ENCODE measurements at places on chromosomes 7 and 10.

- no peak for DNase-seq
Measured at GRCh38 chr7:8115547-8116402, 146.2 kb downstream of the ICA1 start.

- DNase-seq = peak; percentile 42
Measured at GRCh38 chr10:24465124-24465874, 256.4 kb downstream of the KIAA1217 start.

DNA sequence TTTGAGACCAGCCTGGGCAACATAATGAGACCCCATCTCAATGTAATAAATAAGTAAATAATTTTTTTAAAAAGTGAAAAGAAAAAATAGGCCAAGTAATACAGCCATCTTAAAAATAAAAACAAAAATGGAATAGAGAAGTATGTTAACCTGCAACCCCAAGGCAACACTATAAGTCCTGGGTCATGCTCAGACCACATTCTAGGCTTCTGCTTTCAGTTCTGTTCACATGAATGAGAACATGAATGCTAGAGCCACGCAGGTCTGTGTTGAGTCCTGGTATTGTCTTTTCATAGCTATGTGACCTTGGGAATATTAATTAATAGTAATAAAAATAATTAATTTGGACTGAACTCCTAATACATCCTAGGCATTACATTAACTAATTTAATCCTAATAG is 284.0 kb downstream of the AUTS2 start:
- no peak for DNase-seq

GRCh38 chr10:5550250-5550545 is 25.4 kb downstream of the CALML3 start:
- DNase-seq = no peak

GRCh38 chr10:33267708-33268107 is 66.8 kb downstream of the NRP1 start:
- no peak for DNase-seq

GRCh38 chr7:154869436-154869835 is 133.5 kb downstream of the PAXIP1 start:
- no peak for DNase-seq

DNA sequence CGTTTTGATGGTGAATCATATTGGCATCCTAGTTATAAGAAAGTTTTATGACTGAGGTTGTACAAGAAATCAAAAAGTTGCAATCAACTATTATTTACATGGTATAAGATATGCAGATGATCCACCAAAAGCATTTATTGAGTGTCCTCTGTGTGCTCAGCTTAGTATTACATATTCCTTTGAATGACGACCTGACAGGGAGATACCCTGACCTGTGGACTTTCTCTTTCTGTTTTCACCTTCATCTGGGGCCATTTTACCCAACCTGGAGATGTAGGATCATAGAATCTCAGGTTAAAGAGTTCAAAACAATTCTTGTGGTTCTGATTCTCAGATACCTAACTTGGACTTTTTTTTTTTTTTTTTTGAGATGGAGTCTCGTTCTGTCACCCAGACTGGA is 269.1 kb upstream of the SORCS1 start:
- no peak for DNase-seq

GRCh38 chr7:108044345-108044744 is 41.4 kb upstream of the LAMB1 start:
- DNase-seq = no peak

DNA sequence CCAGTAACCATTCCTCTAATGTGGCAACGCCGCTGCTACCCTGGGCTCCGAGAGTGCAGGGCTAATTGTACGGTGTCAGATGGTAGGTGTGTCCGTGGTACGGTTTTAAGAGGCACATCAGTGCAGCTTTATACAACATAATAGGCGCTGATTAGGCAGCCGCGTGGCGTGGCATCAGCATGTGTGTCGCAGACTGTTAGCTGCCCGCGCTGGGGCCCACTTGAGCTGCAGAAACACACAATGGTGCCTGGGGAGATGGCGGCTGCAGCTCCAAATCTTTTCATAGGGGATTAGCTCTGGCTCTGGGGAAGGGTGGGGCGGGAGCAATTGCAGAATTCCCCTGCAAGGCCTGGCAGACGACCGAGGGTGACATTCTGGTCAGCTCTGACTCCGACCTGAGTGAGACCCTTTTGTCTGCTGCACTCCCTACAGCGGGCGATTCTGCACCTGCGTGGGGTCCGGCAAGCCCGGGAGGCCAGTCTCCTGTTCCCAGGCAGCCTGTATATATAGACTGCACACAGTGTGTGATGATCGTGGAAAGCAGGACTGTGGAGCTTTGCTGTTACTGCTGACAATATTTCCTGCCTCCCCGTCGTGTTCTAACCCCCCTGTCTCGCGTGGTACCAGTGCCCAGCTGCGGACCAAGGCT is 722.7 kb upstream of the CELF2 start:
- DNase-seq = no peak

DNA sequence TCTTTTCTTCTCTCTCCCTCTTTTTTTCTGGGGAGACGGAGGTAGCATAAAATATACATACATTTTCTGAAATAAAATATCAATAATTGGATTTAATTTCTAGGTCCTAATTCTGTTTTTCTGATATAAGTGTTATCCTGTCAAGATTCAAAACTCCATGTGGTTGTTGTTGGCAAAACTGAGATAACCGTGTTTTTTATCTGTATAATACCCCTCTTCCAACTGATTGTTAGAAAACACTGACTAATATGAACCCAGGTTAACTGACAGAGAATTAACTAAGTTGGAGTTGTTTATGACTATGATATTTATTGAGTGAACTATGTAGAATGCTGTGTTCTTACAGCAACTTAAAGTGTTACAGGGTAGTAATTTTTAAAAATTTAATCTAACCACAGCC is 236.5 kb upstream of the KAT6B start:
- no peak for DNase-seq

- DNase-seq = no peak
Measured at GRCh38 chr10:115432188-115432819, 339.1 kb downstream of the ATRNL1 start.

DNA sequence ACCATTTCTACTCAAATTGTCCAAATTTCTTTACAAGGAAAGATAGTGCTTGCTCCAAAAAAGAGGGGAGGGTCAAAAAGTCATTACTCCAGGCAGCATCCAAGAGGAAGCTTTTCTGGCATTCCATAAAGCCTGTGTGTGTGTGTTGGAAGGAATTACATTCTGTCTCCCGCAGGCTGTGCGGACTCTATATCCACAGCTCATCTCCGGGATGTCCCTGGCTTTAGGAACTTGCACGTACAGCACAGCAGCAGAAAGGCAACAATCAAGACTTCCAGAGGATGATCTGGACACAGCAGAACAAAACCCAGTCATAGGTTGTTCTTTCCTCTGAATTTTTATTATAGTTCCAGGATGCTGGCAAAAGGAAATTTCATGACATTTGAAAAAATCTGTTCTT is 94.8 kb downstream of the ITIH5 start:
- no peak for DNase-seq

- no peak for DNase-seq
Measured at GRCh38 chr7:16739863-16740622, 13.5 kb upstream of the TSPAN13 start.

DNA sequence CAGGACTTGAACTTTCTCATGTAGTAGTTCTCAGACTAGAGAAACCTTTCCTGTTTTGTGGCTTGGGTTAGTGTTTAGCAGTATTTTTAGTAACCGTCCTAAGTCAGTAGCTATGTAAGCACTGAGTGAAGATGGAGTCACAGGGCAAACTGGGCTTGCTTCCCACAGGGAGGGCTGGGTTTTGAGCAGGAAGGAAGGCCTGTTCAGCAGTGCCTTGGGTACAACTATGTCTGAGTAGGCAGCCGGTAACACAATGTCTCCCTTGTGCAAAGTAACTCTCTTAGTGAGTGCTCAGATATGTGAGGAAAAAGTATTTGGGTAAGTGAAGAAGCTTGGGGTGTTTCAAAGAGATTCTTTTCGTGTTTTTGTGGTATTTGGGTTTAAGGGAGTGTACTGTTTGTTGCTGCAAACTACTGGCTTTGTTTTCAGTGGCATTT is 96.4 kb downstream of the CCSER2 start:
- no peak for DNase-seq

DNA sequence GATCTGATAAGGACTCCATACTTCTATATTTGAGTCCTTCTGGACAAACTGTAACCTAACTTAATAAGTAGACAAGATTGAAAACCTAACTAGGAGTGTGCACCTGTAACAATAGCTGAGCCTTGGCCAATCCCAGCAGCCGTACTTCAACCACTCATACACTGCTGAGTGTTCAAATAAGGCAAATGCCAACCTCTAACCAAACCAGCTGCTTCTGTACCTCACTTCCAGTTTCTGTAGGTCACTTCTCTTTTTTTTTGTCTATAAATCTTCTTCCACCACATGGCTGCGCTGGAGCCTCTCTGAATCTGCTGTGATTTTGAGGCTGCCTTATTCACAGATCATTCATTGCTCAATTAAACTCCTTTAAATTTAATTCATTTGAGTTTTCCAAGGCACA is 753.2 kb downstream of the DNAJB9 start:
- no peak for DNase-seq

GRCh38 chr10:5958675-5959074 is 18.7 kb downstream of the IL15RA start:
- no peak for DNase-seq

- no peak for DNase-seq
Measured at GRCh38 chr7:130853503-130854279, 119.7 kb upstream of the KLF14 start.

DNA sequence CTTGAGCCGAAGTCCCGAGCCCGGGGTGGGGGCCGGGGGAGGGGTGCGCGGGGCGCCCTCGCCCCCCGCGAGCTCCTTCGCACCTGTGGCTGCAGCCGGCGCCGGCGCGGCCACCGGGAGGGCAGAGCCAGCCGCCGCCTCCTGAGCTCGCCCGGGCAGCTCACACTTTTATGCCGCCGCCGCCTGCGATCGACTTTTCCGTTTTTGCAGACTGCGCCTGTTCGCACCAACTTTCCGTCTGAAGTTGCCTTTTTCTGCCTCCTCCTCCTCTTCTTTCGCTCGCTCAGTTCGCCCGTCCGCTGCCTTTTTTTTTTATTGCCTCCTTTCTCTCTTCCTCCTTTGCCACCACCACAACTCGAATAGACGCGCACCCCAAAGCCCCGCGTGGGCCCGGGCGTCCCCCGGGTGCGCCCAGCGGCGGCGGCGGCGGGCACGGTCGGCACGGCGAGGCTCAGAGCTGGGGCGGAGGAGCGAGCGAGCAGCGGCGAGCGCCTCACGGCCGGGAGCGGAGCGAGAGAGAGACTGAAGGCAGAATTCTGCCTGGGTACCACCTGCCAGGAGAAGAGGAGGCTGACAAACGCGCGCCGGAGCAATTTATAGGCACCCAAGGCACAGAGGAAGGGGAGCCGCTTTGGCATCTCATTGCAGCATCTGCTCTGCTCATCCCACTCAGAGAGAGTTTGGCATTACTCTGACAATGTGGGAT is at the start of gene C1QL3:
Gene C1QL3 (minus strand): TSS at position 569 of the 706 bp plus-strand sequence. CDS start 814 bp downstream, outside the sequence.
- DNase-seq = no peak

DNA sequence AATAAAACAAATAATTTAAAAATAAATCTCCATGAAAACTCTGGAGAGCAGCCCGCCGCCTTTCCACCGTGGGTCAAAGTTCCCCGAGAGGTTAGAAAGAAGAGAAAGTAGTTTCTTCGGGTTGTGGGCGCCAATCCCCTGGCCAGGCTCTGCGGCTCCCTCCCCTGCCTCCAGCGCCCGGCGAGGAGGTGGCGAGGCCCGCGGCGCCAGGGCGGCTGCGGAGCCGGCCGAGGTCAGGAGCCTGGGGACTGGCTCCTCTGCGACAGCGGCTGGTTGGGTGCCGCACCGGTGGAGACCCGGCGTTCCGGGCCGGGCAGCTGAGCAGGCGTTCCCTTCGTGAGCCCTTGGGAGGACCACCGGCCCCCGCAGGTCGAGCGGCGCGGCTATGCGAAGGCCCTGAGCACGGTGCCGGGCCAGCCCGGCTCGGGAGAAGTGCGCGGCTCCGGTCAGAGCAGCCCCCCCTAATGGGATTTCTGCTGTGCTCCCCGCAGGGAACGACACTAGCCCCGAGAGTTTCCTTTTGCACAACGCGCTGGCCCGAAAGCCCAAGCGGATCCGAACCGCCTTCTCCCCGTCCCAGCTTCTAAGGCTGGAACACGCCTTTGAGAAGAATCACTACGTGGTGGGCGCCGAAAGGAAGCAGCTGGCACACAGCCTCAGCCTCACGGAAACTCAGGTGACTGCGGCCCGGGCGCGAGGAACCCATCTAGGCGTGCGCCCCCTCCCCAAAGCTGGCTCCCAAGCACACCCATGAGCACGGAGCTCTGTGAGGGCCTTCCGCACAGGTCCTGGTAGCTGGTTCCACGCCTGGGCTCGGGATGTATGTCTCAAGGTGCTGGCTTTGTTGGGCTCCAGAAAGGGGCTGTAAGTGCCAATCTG is 2.8 kb downstream of the EMX2 start:
- DNase-seq = no peak

- no peak for DNase-seq
Measured at GRCh38 chr7:26185131-26185843, 15.3 kb downstream of the HNRNPA2B1 start.

GRCh38 chr10:69994262-69994661 is 58.4 kb upstream of the MACROH2A2 start:
- no peak for DNase-seq

GRCh38 chr7:150371131-150371995 is 2.7 kb downstream of the REPIN1 start:
- no peak for DNase-seq

- DNase-seq = no peak
Measured at GRCh38 chr10:98270786-98271185, 2.8 kb upstream of the LOXL4 start.

DNA sequence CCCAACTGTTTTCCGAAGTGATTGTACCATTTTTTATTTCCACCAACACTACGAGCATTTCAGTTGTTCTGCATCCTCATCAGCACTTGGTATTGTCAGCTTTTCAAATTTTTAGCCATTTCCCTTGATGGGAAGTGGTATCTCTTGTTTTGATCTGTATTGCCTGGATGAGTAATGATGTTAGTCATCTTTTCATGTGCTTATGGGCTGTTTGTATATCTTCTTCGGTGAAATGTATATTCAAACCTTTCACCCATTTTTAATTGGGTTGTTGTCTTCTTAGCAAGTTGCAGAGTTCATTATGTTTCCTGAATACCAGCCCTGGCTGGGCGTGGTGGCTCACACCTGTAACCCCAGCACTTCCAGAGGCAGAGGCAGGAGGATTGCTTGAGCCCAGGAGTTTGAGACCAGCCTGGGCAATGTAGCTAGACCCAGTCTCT is 22.1 kb downstream of the CLIP2 start:
- no peak for DNase-seq

GRCh38 chr7:94394437-94395140 is at the start of gene COL1A2:
Gene COL1A2, plus strand, starts transcription at chr7:94394895. Its CDS starts 137 bp downstream, at chr7:94395032.
- no peak for DNase-seq

DNA sequence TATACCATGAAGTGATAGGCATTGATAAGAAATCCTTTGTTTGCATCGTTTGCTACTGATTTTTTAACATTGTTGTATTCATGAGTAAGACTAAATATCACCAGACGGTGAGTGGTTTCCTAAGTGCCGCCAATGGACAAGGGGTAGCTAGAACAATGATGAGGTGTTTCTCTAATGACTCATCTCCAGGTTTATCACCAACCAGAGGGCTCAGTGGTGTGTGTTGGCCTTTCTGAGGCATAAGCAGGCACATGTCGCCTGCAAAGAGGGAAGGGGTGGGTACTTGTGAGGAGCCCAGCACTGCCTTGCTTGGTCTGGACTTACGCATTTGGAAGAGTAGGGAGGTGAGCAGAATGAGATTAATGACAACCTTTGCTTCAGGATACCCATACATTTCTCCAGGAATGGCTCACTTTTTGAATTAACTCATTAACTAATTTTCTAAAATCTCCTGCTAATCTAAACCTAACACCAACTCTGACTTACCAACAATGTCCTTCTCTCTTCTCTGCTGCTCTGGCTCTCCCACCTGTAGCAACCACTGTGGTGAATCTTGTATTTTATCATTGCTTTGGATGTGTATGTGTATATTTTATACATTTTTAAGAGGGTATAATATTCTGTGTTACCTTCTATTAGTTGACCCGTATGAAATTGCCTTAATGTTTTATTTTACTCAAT is 722.6 kb downstream of the GRID1 start:
- DNase-seq = no peak

Data from DMS79 treated with DMSO at 0.1 percent for 48 hours (cell line).